Forelimb muscle (tissue), 1 donor: ENCODE measurements at places on chromosomes 1 and 21.

GRCh38 chr1:26109229-26110164 lies 2.1 kb upstream of the PDIK1L start:
- no peak for DNase-seq

GRCh38 chr21:34825948-34826548 lies 157.3 kb downstream of the CLIC6 start:
- DNase-seq, result no peak

GRCh38 chr1:113872219-113872935 lies 865 bp upstream of the PTPN22 start:
- DNase-seq, result no peak

- DNase-seq, result no peak
Observed at GRCh38 chr1:177848577-177848976, 121.3 kb downstream of the SEC16B start.

DNA sequence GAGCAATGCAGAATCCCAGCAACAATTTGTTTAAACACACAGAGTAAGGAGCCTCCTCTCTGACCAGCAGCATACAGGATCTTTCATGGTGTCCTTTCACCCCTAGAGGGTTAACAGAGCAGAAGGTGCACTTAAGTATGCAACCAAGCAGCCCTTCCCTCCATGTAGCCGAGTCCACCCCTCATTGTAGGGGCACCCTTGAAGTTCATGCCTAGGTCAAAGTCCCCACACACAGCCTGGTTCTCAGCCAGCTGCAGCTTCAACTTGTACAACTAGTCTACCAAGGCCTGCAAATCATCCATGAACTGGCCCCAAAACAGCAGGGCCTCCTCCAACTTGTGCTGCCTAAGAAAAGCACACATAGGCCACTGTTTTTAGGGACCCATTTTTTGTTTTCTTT lies 7.0 kb upstream of the BMP8B start:
- DNase-seq, result no peak
